ENCODE measurements at places on chromosomes 3 and 15.
A peak's percentile ranks its signal among the peaks of the same experiment; 100 is the strongest.

DNA sequence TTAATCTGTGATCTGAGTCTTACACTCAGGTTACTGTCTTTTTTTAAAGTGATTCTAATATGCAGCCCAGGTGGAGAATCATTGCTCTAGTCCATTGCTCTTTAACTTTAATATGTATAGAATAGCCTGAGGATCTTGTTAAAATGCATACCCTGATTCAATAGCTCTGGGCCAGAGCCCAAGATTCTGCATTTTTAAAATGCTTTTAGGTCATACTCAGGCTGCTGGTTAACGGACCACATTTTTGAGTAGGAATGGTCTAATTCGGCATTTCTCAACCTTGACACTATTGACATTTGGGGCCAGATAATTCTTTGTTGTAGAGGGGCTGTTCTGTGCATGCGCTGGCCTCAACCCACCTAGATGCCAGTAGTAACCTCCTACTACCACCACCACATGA, 20.9 kb upstream of the FSTL1 start:
- DNase-seq: no peak

DNA sequence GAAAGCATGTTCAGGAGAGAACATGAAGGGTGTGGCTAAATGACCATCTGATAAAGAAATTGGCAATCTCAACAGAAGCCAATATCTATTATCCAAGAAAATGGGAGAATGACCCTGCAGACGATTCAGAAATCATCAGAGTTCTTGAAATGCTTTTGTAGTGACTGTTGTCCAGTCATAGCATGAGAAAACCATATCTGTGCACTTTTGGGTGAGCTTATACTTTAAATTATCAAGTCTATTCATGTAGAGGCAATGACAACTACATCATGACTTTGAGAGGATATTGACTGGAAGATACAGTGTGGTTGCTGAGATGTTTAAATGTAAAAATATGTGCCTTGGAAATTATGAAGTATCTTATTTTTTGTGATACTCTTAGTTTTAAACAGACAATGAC, 57.6 kb upstream of the AZI2 start:
- no peak for DNase-seq

- no peak for DNase-seq
Observed at GRCh38 chr15:45448066-45448915, 69.9 kb upstream of the GATM start.

GRCh38 chr3:38154033-38154494, 11.3 kb upstream of the OXSR1 start:
- DNase-seq: no peak

GRCh38 chr3:10195366-10196089, 30.8 kb downstream of the IRAK2 start:
- peak; percentile 43 for DNase-seq

- no peak for DNase-seq
Observed at GRCh38 chr3:134299888-134300206, 49.2 kb upstream of the RYK start.

GRCh38 chr3:156732261-156732660, 57.9 kb downstream of the TIPARP start:
- DNase-seq: no peak

- DNase-seq: no peak
Observed at GRCh38 chr3:114216186-114216970, 21.0 kb downstream of the ZNF80 start.

GRCh38 chr15:31265871-31266711, 60.5 kb upstream of the KLF13 start:
- no peak for DNase-seq

GRCh38 chr3:44419923-44420650, 57.4 kb downstream of the ZNF445 start:
- no peak for DNase-seq

DNA sequence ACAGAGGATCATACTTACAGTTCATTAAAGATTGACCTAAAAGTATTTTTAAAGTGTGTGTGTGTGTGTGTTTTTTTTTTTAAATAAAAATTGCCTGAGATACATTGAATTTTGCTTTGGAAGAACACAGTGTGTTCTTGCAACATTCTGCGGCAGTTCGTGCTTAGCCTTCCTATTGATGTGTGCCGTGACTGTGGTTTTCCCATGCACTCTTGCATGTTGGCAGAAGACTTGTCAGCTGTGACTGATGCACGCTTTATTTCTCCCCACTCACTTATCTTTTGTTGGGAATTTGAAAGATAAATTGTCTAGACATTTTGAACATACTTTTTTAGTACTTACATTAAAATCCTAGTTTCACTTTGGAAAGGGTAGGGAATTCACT, 136.3 kb upstream of the LRRFIP2 start:
- no peak for DNase-seq

- no peak for DNase-seq
Observed at GRCh38 chr3:149145356-149145755, 15.9 kb downstream of the HPS3 start.
